ENCODE measurements at places on chromosomes 3 and 15.

DNA sequence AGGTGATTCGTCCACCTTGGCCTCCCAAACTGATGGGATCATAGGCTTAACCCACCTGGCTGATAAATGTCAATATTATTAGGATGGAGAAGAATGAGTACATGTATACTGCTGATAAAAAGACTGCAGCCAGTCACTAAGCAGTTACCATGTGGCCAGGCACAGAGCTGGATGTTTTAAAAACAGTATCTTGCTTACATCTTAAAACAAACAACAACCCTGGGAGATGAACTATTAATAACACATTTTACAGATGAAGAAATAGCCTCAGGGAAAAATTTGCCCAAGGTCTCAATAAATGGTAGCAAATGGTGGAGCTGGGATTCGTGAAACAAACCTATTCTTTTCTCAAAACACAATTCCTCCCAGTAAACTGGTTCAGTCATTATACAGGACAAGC, 18.1 kb downstream of the IL17RD start:
- DNase-seq: no peak

- DNase-seq: no peak
Observed at GRCh38 chr15:27359586-27359985, 388.6 kb downstream of the GABRG3 start.

GRCh38 chr15:64877435-64877834, 34.3 kb upstream of the ANKDD1A start:
- DNase-seq: no peak

DNA sequence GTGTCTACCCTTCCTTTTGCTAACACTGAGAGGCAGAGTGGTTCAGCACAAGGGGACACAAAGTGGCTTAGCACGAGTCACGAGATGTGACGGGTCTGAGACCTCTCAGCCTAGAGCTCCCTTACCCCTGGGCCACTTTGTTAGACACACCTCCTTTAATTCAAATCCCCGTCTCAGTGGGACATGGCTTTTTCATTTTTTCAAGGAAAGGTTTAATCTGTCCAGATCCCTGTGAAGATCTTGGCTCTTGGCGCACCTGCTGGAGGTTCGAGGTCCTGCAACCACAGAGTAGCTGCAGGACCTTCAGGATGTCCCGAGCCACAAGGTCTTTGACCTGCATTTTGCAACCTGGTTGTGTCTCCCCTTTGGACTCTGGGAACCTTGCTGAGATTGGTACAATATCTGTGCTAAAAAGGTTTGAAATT, 52.0 kb downstream of the LPP start:
- DNase-seq: no peak

DNA sequence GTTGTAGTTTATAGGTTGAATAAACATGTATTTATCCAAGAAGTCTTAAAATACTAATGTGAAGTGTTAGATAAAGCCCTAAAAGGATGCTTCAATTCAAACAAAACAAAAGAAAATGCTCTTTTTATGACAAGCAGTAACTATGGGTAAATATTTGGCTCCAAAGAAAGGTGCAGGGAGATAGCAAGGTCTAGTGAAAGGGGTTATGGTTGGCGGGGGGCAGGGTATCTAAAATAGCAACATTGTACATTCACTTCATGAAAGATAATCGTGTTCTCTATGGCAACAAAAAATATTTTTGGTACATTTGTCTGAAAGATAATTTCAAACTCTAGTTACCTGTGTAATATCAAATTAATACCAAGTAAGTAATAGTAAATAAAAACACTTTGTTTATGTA, 149.5 kb downstream of the FGF12 start:
- no peak for DNase-seq
